ENCODE measurements at places on chromosomes 6 and 20.

DNA sequence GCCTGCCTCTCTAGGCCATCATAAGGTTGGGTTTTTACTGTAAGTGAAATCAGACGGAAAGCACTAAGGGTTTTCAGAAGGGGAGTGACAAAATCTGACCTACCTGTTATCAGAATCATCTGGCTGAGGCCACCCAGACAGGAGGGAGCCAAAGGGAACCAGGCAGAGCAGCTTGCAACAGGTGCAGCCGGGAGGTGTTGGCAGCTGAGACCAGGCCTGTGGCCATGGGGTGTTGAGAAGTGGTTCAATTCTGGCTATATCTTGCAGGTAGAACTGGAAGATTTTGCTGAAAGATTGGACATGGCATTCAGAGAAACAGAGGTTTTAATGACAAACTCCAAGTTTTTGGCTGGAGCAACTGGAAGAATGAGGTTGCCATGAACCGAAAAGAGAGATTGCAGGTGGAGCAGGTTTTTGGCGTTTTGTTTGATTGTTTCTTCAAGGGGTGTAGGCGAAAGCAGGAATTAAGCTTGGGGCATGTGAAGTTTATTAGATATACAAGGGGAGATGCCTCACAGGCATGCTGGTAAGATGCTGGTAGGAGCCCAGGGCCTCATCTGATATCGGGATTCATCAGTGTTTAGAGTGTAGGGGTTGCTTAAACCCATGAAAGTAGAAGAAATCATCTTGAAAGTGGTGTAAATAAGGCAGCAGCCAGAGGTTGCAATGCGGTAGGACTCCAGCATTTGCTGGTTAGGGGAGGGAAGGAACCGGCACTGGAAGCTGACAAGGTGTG, 35.1 kb upstream of the MAP3K4 start:
- no peak overlapping the region for H3K4me3 ChIP-seq
- H3K36me3 ChIP-seq = no peaks in the 10 kb centered on the region
- H3K27me3 ChIP-seq = no peaks in the 10 kb centered on the region
- H3K4me1 ChIP-seq = peaks cover 6% of the 10 kb centered on the region

DNA sequence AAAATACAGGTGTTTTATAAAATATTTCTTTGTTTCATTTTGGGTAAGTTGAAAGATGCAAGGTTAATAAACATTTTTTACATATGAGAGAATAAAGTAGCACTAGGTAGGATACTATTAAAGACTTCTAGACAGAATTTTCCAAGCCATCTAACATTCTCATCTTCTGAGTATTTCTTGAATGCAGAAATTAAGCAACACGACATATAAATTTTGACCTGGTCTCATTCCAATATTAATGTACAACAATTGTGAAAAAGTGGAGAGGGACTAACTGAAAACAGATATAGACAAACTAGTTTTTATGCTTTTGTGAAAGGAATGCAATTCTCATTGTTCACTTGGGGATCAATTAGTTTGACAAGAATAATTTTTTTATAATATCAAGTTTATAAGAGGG, 11.5 kb upstream of the FOXO3 start:
- no peaks in the 10 kb centered on the region for H3K36me3 ChIP-seq
- no peak overlapping the region for H3K27ac ChIP-seq
- H3K27me3 ChIP-seq = no peaks in the 10 kb centered on the region
- H3K4me3 ChIP-seq = no peak overlapping the region

DNA sequence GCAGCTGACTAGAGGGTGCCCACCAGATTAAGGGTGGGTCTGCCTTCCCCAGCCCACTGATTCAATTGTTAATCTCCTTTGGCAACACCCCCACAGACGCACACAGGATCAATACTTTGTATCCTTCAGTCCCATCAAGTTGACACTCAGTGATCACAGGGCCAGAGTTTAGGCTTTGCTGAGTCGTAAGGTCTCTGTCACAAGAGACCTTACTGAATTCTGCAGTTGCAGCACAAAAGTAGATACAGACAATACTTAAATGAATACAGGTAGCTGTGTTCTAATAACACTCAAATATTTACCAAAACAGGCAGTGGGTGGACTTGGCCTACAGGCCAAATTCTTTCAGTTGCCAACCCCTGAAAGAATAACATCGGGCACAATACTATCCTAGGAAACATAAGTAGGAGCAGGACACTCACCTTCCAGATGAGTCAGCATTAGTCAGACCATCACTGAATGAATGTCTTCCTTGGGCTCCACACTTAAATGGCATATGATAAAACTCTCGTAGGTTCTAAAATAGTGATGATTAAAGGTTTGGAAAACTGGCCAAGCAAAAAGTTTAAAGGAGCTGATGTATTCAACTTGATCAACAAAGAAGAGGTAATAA, 190.0 kb downstream of the UBE3D start:
- no peak overlapping the region for H3K4me3 ChIP-seq
- no peak for DNase-seq
- no peak overlapping the region for H3K27ac ChIP-seq
- H3K4me1 ChIP-seq = no peaks in the 10 kb centered on the region
- no peaks in the 10 kb centered on the region for H3K36me3 ChIP-seq
- no peaks in the 10 kb centered on the region for H3K27me3 ChIP-seq

DNA sequence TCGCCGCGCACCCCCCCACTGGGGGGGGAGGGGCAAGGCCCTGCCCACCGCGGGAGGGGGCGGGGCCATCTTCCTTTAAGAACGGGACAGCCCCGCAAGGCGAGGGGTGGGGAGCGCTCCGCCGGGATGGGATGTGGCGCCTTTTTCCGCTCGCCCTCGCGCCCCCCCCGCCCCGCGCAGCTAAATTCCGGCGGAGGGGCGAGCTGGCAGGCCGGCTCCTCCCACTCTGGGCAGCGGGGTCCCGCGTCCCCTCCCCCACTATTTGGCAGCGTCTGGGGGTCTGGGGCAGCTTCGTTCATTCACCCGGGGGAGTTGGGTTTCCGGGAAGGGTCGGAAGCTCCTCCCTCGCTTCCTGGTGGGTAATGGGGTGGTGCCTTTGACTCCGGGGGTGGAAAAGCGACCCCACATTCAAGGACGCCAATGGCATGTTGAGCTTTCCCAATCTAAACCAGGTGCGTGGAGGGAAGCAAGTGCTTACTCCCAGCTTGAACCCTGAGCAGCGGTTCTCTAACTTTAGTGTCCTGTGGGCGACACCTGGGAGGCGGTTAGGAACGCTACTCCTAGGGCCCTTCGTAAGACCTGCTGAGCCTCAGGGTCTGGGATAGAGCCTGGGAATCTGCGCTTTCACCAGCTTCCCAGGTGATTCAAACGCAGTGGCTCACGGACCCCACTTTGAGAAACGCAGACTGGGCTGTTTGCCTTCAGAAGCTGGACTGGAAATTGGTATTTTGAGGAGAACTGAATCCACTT, 927 bp downstream of the ASXL1 start:
- H3K4me3 ChIP-seq = peak overlapping the region; percentile 95
- H3K36me3 ChIP-seq = no peaks in the 10 kb centered on the region
- peak; percentile 75 for DNase-seq
- no peak overlapping the region for H3K27ac ChIP-seq

Measured in H1 (cell line).